Right ventricle myocardium inferior (tissue), 1 donor: ENCODE measurements at places on chromosomes 12 and 14.
A peak's percentile ranks its signal among the peaks of the same experiment; 100 is the strongest.

GRCh38 chr14:74326369-74327152 lies 21.7 kb upstream of the VRTN start:
- DNase-seq: no peak

DNA sequence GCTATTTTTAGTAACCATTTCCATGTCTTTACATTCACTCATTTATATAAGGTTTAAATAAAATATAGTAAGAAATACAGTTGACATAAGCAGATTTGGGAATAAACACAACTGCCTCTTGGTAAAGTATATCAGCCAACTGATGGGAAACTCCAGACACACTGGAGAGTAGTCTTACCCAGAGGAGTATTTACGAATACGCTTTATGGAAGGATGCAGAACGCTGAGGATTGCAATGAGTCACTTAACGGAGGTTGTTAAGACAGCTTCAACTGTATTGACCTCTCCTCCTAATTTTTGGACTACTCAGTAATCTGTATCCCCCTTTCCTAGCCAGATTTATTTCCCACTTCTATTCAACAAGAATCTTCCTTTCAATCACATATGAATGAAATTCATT lies 6.0 kb downstream of the C2CD5 start:
- no peak for DNase-seq

GRCh38 chr12:116924558-116925453 lies 14.1 kb downstream of the FBXW8 start:
- no peak for DNase-seq

DNA sequence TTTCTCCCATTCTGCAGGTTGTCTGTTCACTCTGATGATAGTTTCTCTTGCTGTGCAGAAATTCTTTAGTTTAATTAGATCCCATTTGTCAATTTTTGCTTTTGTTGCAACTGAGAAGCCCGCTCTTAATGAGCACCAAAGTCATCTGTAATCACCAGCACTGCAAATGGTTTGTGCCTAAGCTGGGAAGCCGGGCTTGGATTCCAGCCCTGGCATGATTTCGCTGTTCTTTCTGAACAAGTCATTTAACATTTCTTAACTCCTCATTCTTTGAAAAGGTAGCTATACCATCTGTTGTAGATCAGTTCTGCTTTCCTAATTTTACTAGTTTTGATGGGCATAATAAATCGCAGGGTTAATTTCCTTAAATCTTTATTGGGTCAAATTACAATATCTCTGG lies 32.1 kb downstream of the PIWIL1 start:
- no peak for DNase-seq

DNA sequence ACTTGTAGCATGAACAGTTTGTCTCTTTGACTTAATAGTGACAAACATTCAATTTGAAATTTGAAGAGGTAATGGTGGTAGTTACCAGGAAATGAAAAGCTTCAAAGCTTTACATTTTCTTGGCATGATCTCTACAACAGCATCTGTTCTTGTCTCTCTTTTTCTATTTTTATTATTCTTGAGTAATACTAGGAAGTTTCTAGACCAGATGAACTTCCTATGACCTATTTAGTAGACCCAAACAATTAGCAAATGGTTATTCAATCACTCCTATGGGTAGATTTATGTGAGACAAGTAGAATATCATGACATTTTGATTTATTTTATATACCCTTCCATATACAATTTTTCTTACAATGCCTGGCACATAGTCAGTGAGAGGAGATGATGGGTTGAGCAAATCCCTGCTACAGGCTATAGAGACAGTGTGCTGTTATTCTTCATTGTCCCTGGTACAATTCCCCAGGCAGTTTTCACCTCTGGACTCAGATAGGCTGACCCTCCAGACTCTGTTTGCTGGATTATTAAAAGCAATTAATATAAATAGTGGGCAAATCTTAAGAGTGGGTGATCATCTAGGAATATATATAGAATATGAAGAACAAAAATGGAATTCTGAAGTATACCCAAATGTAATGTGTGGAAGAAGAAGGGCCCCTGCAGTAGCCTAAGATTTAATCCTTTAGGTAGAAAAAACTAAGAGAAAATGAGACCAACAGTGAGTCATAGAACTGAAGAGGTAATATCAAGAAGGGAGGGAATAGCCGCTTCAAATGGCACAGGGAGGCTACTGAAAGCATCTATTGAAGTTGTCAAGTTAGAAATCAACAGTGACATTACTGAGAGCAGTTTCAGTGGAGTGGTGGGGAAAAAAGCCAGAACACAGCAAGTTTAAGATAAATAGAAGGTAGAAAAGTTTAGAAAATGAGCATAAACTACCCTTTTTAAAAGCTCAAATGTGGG lies 512.0 kb downstream of the FOXG1 start:
- no peak for DNase-seq

DNA sequence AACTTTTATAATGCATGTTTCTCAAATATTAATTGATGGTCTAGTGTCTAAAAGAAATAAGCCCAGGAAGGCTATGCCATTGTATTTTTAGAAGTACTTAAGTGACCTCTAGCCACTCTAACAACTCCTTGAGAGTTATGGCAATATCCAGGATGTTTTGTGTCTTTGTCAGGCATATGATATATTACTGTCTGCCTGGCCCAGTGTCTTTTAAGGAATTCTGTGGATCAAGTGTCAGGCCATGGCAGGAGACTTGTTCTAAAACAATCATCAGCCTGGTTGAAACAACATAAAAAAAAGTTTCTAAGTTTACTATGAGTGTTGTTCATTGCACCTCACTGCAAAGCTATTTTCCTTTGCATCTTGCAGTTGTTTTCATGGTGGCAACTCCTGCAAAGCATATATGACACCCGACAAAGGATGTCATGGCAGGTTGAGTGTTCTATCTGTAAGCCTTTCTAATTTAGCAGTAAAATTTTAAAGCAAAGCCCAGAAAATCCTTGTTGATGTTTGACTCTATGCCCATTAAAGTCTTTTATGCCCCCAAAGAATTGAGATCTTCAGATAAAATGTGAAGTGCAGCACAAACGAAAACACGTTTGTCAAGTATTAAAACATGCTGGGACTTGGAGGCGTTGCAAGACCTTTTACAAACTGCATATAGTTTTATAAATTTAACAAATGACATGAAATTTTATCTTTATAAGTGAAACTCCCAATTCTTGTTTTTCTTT lies 89.5 kb upstream of the SLC38A2 start:
- DNase-seq: no peak

DNA sequence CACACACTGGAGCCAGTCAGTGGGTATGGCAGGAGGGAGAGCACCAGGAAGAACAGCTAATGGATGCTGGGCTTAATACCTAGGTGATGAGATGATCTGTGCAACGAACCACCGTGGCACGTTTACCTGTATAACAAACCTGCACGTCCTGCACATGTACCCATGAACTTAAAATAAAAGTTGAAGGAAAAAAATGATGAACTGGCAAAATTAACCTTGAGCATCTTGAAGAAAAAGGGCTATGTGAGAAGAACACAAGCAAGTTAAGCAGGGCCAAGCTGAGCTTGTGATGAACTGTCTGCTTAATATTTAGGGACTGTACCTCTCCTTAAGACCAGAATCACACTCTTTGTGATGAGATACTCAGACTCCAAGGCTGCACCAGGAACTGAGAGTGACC lies 70.0 kb downstream of the TTC6 start:
- no peak for DNase-seq

GRCh38 chr14:78790271-78790670 lies 620.1 kb downstream of the NRXN3 start:
- DNase-seq: no peak

DNA sequence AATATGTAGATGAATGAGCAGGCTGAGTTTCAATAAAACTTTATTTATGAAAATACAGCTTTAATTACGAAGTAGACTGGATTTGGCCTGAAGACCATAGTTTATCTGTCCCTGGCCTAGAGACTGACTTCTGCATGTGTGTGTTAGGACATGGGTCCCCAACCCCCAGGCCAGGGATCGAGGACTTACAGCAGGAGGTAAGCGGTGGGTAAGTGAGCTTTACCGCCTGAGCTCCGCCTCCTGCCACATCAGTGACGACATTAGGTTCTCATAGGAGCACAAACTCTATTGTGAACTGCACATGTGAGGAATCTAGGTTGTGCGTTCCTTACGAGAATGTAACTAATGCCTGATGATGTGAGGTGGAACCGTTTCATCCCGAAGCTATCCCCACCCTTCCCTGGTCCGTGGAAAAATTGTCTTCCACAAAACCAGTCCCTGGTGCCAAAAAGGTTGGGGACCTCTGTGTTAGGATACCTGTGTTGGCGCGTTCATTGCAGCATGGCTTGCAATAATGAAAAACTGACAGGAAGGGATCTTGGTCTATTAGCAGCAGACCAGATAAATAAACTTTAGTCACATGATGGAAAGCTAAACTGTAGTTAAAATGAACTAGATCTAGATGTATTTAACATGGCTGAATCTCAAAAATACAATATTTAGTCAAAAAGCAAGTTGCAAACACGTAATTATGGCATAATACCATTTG lies 4.1 kb downstream of the GLRX5 start:
- DNase-seq: no peak

DNA sequence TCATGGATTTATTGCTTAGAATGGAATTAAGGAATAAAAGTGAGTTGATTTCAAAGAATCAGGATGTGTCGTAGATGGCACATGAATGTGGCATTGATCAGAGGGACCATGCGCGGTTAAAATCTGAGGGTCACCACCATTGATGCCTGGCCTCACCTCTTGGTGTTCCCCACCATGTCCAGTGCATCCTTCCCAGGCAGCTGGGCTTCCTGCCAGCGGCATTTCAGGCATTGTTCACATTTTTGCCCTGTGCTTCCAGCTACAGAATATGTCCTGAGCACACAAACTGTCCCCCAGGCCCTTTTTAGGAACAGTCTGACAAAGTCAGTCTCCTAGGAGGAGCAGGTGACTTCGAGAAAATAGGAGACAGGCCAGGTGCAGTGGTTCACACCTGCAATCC lies 42.0 kb upstream of the TSPAN9 start:
- peak; percentile 64 for DNase-seq

DNA sequence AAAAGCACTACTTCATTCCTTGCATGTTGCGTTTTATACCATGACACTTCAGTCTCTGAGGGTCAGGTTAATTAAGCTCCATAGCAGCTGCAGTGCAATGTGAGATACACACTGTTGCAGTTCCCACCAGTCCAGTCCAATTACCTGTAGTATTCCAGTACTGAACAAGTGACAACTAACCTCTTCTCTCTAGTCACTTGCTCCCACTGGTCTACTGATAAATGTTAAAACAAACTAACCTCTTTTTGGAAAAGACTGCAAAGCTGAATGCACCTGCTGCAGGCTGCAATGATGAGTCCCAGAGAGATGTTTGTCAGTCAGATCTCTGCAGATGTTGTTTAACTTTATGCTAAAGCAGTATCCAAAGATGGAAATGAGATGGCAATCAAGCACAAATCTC lies 7.9 kb downstream of the NOVA1 start:
- no peak for DNase-seq

DNA sequence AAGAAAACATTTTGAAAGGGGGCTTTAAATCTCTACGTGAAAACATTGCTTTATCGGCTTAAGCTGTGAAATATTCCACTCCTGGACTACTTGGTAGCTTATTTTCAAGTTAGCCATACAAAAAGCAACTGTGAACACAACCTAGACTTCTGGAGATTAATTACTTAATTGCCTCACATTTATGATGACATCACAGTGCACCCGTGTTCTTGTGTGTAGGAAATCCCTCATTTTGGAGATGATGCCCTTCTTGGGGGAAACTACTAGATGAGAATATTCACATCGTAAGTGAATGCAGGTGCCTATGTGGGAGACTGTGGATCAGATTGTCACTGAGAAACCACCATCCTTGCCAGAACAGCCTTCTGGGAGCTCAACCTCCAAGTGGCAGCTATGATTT lies 10.5 kb upstream of the B4GALNT3 start:
- DNase-seq: no peak

DNA sequence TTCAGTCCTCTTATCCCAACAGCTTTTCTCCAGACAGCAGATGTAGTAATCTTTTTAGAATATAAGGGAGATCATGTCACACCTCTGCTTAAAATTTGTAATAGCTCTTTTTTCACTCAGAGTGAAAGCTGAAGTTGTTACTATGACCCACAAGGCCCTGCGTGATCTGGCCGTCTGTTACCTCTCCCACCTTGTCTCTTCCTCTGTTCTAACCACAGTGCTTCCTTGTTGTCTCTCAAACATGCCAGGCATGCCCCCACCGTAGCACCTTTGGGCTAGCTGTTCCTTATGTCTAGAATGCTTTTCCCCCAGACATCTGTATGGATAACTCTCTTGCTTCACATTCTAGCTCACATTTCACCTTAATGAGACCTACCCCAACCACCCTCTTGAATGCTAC lies 6.5 kb downstream of the NECAP1 start:
- DNase-seq: no peak

DNA sequence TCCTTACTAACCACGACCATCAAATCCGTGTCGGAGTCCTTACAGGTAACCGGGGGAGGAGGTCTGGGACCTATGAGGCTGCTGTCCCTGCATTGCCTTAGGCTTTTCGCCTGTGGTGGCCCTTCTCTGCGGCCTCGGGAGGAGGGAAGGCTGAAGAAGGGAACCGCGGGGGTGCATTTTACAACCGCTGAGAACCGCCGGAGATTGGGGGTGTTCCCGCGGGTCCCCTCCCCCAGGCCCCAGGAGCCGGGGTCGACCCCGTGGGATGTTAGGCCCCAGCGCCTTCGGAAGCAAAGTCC lies 549 bp downstream of the GPHN start:
- DNase-seq: no peak

DNA sequence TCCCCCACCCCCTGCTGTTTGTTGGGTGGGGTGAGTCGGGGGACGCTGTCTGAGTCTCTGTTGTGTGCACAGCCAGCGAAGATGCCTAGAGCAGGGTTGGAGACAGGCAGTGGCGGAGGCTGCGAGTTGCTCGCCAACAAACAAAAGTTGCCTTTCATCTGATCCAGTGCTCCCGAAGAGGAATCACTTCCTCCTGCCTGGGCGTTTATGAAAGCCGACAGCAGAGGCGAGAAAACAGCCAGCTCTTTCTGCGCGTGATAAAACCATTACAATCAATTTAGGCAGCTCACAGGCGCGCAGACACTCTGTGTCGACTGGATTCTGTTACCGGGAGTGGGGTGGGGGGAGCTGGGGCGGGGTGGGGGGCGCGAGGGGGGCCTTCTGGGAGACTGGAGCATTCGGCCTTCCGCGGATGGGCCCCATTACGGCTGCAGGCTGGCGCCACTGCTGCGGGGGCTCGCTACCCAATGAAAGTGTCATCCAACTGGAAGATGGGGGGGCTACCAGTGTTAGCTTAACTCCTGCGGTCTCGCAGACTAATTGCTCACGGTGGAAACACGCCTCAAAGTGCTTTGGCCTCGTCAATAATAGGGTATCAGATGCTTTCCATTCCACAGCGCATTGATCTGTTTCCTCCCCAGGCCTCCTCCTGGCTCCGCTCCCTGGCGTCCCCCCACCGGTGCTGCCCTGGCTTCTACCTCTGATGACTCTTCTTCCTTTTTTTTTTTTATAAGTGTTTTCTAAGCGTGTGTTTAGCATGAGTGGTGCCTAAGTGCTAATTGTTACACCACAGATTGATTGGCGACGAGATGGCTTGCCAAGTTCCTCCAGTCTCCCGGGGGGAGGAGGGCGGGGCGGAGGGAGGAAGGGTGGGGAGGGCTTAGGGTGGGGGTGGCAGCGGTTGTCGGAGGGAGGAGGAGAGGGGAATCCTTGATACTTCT lies 678.4 kb downstream of the MED13L start:
- no peak for DNase-seq
